ENCODE measurements at places on chromosomes 1 and 21. TPM values are rescaled to one million over a fixed set of nuclear protein-coding genes. Genes with fewer than 3 reads are reported as not detected.

The CELA2A gene
- not detected for polyA plus RNA-seq

The UBXN10 gene
- polyA plus RNA-seq, result 1.2 TPM

The RNU1-1 gene
- not detected for polyA plus RNA-seq

The IRF6 gene
- 50.3 TPM for polyA plus RNA-seq

The TFF2 gene
- polyA plus RNA-seq, result 2.3 TPM

The SLC22A15 gene
- 3.1 TPM for polyA plus RNA-seq
